ENCODE measurements at places on chromosomes 3 and 15.

- DNase-seq, result peak; percentile 34
Measured at GRCh38 chr3:195752066-195752465, 31.3 kb downstream of the MUC20 start.

DNA sequence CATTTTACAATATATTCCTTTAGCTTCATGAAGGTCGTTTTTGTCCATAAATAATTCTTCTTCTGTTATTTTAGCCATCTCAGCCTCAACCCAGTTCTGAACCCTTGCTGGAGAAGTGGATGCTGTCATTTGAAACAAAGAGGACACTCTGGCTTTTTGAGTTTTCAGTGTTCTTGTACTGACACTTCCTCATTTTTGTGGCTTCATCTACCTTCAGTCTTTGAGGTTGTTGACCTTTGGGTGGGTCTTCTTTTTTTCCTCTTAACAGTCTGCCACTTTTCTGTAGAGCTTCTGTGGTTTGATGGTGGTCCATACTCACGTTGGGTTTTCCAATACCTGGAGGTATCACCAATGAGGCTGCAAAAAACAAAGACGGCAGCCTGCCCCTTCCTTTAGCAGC is 650.9 kb downstream of the PDCD6IP start:
- no peak for DNase-seq

- DNase-seq, result no peak
Measured at GRCh38 chr3:182445576-182445975, 347.7 kb upstream of the ATP11B start.

DNA sequence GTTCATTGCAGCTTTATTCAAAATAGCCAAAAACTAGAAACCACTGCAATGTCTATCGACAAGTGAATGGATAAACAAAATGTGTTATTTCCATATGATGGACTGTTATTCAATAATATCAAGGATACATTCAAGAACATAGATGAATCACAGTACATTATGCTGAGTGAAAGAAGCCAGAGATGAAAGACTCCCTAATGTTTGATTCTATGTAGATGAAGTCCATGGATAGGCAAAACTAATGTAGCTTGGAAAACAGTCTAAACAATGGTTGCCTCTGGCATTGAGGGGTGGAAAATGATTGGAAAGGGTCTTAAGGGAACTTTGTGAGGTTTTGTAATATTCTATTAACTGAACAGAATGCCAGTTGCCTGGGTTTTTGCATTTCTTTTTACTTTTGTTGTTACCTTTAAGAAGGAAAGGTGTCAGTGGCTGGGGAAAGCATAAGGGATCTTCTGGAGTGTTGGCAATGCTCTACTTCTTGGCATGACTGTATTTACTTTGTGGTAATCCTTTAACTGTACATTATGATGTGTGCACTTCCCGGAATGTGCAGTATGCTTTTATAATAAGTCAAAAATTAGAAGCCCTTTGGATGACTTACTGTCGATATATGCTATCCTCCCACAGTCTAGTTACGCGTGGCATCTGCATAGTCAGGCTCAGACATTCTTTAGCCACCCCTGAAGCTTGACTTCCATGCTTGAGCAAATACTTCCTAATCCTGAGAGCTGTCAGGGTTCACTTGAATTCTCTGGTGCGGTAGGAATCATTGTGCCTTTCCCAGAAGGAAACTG is 20.5 kb upstream of the ATP10A start:
- DNase-seq, result no peak

DNA sequence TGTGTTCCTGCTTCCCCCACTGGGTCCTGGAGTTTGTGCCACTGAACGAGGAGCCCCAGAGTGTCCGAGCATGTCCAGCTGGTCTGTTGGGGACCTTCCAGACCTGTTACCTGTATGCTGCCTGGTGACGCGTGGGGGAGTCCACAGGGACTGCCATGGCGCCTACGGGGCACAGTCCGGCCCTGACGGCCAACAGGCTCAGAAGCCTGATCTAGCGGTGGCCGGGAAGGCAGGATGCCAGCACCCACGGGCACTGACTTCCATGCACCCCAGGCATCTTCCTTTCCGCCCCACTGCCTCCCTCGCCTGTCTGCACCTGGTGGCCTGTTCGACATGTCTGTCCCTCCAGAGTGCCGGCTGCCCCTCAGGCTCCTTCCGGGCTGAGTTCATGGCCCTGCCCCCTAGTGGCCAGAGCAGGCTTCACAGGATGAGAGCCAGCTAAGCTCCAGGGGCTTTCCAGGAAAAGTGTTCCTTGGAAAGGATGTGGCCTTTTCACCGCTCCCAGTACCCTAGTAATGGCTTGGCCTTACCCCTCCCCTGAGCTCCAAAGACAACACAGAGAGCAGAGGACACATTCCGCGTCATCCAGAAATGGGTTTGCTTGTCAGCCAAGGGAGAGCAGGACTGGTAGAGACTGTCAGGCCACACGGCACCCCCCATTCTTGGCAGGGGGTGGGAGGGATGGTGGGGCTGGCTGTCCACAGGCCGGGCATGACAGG is 35.7 kb downstream of the NGRN start:
- peak; percentile 77 for DNase-seq
